Inflammatory macrophage treated with lipopolysaccharide for 1 hour (primary cell): ENCODE measurements at places on chromosomes 12 and 14.

DNA sequence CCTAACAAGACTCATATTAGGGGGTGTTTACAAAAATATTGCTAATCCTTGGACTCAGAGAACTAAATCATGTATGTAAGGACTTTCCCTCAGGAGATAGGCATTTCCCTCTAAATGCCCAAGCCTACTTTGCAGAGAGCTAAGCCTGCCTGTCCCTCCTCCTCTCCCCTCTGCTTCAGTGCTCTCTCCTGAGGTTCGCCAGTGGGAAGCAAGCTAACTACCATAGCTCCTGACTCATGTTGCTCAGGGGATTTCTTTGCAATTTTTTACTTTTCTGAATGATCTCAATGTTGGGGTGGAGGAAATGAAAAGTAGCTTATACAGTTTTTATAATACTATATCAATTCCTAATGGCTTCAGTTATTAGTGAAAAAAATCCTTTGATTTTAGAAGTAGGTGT is 29.6 kb downstream of the IFT43 start:
- DNase-seq, result no peak

DNA sequence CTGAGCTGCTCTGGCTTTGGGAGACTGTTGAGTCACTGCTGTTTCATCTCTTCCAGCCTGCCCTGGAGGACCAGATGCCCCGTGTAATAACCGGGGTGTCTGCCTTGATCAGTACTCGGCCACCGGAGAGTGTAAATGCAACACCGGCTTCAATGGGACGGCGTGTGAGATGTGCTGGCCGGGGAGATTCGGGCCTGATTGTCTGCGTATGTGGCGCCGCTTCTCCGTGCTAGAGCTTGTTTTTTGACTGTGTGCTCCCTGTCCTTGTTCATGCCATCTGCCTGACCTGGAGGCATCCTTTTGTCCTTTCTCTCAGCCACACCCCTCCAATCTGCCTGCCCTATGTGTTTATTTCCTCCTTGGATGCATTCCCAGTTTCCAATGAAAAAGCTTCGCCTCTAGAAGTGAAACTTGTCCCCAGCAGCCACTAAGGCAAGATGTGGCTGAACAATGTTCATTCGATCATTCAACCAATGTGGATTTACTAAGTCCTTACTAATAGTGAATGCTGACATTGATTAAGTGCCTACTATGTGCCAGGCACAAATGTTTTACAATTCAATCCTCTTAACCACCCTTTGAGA is 98.6 kb downstream of the NT5DC3 start:
- DNase-seq, result no peak

DNA sequence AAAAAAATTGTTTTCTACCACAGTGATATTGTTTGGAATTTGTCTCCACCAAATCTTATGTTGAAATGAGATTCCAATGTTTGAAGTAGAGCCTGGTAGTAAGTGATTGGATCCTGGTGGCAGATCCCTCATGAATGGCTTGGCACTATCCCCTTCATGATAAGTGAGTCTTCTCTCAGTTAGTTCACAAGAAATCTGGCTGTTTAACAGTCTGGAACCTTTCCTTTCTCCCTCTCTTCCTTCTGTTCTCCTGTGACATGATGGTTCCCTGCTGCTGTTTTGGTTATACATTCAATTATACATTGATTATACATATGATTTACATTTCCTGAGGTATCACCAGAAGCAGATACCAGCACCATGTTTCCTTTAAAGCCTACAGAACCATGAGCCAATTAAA is 442.2 kb downstream of the SLC6A15 start:
- no peak for DNase-seq

DNA sequence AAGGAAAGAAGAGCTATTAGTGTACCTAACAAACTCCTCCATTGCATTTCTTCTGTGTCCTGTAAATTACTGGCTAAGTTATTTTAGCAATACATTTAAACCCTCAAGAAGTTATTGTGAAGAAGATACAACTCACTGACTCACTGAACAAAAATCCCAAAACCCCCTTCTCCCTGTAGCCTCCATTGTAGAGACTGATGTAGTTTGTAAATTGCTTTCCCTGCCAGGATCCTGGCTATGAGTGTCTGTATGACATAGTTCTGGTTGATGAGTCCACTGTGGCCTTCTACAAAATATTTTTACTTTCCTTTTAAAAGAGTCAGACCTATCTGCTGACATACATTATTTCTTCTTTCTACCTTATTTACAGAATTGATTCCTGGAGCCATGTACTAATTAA is 155.6 kb downstream of the SLC6A15 start:
- no peak for DNase-seq
